Activated CD4-positive, alpha-beta T cell treated with anti-CD3 and anti-CD28 coated beads, Interleukin-2, amount 10 ng/mL, durations not matched to agents 24 days and 14 days (primary cell): ENCODE measurements at places on chromosomes 3 and 15. TPM values are rescaled to one million over a fixed set of nuclear protein-coding genes. Genes with fewer than 3 reads are reported as not detected.

Gene HSPBAP1
- total RNA-seq, result 7.5 and 8.7 TPM in 2 replicates

Gene COL6A5
- total RNA-seq, result not detected in 2 replicates

Gene TRIM69
- total RNA-seq, result 38.6 and 42.7 TPM in 2 replicates

Gene STAC
- total RNA-seq, result not detected in 2 replicates

Gene SPRED1
- 0.44 and 0.71 TPM in 2 replicates for total RNA-seq

Gene CDCP1
- 3.2 and 3.3 TPM in 2 replicates for total RNA-seq

Gene MYO1E
- 34.5 and 45.1 TPM in 2 replicates for total RNA-seq

Gene ZNF385D
- not detected in 2 replicates for total RNA-seq

Gene PPP1R14D
- total RNA-seq, result not detected in 2 replicates

Gene ILDR1
- total RNA-seq, result 0.16 and 0.17 TPM in 2 replicates

Gene SGO1
- total RNA-seq, result 20.0 and 23.6 TPM in 2 replicates

Gene LEKR1
- total RNA-seq, result 0.14 and 0.24 TPM in 2 replicates

Gene WDR76
- 76.6 and 80.4 TPM in 2 replicates for total RNA-seq

Gene SEC62
- total RNA-seq, result 72.1 and 72.4 TPM in 2 replicates

Gene C3orf85
- total RNA-seq, result not detected in 2 replicates

Gene DUOX1
- total RNA-seq, result 0.02 and 0.14 TPM in 2 replicates

Gene LARP6
- total RNA-seq, result not detected in 2 replicates

Gene BFSP2
- not detected in 2 replicates for total RNA-seq

Gene OR5K2
- not detected in 2 replicates for total RNA-seq

Gene HCLS1
- 210 and 216 TPM in 2 replicates for total RNA-seq

Gene EIF2A
- total RNA-seq, result 125 and 133 TPM in 2 replicates

Gene CPEB1
- 0.12 TPM in 1 of 2 replicates, not detected in the other for total RNA-seq
